ENCODE measurements at places on chromosomes 1 and 21.

- DNase-seq: no peak
Observed at GRCh38 chr1:11175461-11175860, 13.7 kb upstream of the ANGPTL7 start.

DNA sequence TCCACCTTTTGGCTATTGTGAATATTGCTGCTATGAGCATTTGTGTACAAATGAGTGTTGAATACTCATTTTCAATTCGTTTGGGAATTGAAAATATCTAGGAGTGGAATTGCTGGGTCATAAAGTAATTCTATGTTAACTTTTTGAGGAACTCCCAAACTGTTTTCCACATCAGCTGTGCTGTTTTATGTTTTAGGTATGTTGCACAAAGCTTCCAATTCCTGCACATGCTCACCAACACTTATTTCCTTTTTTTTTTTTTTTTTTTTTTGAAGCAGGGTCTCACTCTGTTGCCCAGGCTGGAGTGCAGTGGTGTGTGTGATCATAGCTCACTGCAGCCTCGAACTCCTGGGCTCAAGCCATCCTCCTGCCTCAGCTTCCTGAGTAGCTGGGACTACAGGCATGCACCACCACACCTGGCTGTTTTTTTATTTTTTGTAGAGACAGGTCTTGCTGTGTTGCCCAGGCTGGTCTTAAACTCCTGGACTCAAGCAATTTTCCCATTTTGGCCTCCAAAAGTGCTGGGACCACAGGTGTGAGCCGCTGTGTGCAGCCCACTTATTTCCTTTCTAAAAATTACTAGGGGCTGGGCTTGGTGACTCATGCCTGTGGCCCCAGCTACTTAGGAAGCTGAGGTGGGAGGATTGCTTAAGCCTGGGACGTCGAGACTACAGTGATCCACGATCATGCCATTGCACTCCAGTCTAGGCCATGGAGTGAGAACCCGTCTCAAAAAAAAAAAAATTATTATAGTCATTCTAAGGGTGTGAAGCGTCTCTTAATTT lies 33.4 kb downstream of the TMCC2 start:
- no peak for DNase-seq

DNA sequence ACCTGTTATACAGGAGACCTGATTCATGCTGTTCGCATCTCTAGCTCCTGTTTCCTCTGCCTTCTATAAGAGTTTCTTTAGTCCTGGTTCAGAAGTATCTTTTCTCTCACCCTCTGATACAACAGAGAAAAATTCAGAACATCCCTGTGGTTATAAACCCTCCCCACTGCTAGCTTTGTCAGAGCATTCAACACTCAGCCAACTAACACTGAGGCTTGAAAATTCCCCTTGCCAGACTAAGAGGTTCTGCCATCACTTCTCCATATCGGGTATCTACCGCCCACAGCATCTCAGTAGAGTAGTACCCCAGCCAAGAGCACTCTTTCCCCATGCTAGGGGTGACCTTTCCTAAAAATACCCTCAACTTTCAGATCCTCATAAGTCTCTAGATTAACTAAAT lies 19.6 kb upstream of the PIK3R3 start:
- DNase-seq: no peak

- DNase-seq: no peak
Observed at GRCh38 chr1:54134295-54134694, 18.5 kb downstream of the CDCP2 start.

GRCh38 chr1:6580593-6581409 lies 1.0 kb downstream of the ZBTB48 start:
- DNase-seq: no peak

DNA sequence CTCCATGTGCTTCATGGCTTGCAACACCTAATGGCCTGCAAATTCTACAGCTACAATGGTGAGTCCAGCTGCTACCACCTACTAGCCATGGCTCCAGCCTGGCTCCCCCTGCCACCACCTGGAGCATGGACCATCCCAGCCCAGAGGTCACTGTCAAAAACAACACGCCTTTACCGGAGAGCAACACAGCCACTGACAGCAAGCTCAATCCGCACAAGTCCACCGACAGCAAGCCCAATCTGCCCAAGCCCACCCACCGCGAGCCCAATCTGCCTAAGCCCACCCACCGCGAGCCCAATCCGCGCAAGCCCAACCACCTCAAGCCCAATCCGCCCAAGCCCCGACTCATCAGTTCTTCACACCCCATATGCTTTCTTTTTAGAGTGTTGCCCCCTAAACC lies 128.2 kb downstream of the KIF26B start:
- DNase-seq: no peak

DNA sequence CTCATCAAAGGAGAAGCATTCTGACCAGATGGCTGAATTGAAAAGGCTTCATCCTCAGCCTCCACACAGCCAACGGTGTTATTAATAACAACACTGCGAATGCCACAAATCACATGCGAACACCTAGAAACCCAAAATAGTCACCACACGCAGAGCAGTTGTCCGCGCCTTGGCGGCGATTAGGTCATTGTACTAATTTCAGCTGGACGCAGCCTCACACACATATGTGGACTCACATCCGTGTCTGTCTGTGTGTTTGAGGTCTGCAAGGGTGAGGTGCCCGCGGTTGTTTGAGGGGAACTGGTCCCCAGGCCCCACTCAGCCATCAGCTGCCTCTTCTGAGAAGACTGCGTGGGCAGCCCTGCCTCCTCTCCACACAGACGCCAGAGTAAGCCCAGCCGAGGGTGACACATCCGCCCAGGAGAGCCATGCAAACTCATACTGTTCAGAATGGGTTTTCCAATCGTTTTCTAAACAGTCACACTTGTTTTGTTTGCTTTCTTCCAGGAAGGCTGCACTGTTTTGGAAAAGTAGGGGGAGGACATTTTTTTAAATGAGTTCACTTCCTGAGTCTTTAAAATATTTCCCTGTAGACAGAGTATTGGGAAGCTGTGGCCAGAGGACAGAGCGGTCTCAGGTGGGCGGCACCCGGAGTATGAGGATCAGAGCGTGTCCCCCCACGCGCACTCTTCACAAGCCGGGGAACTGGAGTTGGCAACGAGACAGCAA lies 53.4 kb downstream of the TOMM20 start:
- DNase-seq: peak; percentile 48

- DNase-seq: no peak
Observed at GRCh38 chr1:21573971-21574465, 64.8 kb downstream of the ALPL start.

Measured in stimulated activated CD8-positive, alpha-beta memory T cell treated with anti-CD3 and anti-CD28 coated beads, Interleukin-12 subunit alpha, Interleukin-12 subunit beta, amount 100 ng/mL, for 4 hours (primary cell).